Renal pelvis (tissue), 12 donors: ENCODE measurements at places on chromosomes 7 and 10.

- no peak for DNase-seq
Measured at GRCh38 chr7:142482891-142483658, 225.2 kb upstream of the PRSS58 start.

DNA sequence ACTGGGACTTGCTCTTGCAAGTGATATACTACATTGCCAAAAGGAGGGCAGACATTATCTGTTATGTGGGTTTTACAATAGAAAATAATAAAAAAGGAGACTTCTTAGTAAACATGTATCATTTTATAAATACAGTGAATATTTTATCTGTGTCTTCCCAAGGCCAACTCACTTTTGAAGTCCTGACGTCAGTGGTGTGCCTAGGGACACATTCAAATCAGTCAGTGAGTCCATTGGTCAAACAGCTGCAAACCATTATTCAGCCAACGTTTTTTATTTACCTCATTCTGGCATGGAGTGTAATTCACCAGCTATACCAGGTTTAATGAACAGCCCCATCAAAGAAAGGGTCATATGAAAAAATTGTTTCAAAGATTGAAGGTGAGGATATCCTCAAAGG lies 263.7 kb downstream of the IPMK start:
- no peak for DNase-seq

DNA sequence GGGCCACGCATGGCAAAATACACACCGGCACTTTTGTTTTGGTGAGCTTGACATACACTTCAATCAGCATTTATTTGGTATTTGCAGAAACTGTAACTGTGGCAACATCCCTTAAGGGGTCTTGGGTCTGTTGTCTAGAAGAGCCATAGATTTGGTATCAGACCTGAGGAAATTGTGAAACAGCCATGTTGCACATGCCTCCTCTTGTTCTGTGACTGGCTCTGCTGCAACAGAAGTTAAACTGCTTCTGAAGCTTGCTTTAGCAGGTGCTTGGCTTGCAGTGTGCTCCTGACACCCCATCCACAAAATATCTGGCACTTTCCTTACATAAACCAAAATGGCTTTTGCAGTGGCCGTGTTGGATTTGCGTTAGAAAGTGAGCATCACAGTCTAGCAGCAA lies 247.3 kb downstream of the GATA3 start:
- no peak for DNase-seq

DNA sequence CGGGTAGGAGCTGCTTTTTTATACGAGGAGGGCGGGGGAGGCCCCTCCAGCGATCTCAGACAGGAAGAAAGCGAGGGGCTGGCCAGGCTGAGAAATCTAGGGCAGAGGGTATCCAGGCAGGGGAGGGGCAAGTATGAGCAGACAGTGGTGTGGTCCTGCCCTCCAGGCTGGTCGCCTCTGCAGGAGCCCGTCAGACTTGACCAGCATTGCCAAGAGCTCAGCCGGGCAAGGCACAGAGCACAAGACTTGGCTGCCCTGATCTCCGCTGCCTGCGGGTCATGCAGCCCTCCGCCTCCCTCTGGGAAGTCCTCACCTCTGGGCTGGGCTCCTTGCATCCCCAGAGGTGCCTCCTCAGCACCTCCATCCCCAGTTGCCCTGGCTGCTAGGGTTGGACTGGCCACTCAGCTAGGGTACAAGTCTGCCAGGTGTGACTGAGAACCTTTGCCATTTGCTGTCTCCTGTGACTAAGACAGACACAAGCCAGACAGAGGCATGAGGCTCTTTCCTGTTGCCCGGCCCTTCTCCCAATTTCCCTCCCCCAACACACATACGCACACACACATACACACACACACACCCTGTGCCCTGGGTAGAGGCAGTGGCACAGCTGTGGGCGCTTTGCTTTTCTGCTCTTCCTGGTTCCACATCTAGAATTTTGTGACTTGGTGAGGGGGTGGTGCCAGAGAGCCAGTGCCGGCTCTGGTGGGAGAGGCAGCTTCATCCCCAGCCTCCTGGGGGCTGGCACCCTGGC lies 59.1 kb upstream of the PPIF start:
- DNase-seq = no peak

- DNase-seq = no peak
Measured at GRCh38 chr10:1882180-1882579, 144.9 kb upstream of the ADARB2 start.

DNA sequence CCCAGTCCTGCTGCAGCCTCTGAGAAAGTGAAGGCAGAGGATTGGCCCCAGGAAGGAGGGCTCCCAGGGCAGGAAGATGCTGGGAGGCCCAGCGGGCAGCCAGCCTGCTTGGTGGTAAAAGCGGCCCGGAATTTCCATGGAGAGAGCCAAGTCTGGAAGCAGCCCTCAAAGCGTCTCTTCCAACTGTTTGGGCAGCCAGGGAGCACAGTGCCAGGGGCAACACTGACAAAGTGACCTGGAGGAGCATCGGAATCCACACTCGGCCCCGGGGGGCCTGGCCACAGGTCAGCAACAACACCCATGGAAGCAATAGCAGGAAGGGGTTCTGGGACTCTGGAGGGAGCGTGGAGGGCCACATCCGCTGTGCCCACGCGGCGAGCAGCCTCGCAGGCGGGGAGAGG lies 63.2 kb upstream of the FGFR2 start:
- no peak for DNase-seq

- no peak for DNase-seq
Measured at GRCh38 chr10:16717622-16718395, 99.4 kb downstream of the RSU1 start.

GRCh38 chr7:12423355-12423996 lies 19.8 kb upstream of the VWDE start:
- no peak for DNase-seq

GRCh38 chr10:73909540-73910115 lies 1.3 kb upstream of the PLAU start:
- DNase-seq = no peak

GRCh38 chr7:19181634-19182033 lies 36.4 kb upstream of the FERD3L start:
- no peak for DNase-seq

GRCh38 chr7:145928937-145929336 lies 187.7 kb upstream of the CNTNAP2 start:
- no peak for DNase-seq

DNA sequence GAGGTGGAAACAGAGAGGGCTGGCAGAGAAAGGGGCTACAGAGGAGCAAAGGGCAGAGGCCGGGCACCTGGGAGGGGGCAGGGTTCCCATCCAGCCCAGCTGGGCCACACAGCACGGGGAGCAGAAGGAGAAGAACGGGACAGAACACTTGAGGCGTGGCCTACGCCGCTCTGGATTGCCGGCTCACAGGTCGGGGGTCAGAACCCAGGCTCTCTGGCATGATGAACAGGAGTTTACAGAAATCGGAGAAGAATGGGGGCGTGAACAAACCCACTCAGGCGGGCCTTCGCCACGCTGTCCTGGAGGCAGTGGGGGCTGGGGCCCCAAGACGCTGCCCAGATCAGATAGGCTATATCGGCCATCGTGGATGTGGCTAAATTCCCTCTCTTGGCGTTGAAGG lies 362.2 kb upstream of the SHH start:
- DNase-seq = no peak

DNA sequence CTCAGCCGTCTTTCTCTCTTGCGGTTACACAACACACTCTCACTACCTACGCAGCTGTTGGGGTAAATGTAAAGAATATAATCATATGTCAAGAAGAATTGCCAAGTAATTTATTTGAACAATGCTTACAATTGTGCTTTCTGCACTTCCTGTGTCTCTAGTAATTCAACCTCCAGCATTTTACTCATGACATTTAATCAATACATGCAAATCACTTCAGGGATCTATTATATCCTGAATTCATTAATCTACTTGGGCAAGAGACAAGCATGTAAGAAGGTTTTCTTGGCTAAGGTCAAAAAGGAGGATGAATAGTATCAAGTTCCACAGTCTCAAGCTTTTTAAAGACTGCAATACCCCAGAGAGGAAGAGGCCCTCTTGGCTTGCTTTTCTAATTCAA lies 562.9 kb upstream of the ADARB2 start:
- DNase-seq = no peak

GRCh38 chr7:11427686-11428273 lies 404.2 kb downstream of the THSD7A start:
- peak; percentile 58 for DNase-seq

GRCh38 chr7:6590645-6591110 lies 857 bp downstream of the INTS15 start:
- DNase-seq = no peak

GRCh38 chr7:28815928-28816373 lies 142.2 kb downstream of the TRIL start:
- DNase-seq = no peak

GRCh38 chr7:106812027-106812643 lies 52.9 kb upstream of the PIK3CG start:
- no peak for DNase-seq

DNA sequence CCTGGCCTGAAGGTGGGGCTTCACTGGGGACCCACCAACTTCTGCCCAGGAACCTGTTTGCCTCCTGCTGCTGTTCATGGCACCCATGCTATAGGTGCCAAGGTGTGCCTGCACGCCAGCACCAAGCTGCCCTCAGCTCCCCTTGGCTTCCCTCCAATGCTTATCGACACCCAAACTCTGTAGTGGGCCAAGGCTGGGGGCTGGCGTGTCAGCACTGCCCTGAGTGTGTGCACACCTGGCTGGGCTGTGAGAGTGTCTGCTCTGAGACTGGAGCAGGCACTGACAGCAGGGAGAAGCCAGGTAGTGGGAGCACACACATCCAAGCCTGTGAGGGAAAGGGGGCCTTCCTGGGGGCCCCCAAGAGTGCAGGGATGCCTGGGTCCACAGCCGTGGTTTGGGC lies 43.1 kb upstream of the TUBB8 start:
- no peak for DNase-seq

DNA sequence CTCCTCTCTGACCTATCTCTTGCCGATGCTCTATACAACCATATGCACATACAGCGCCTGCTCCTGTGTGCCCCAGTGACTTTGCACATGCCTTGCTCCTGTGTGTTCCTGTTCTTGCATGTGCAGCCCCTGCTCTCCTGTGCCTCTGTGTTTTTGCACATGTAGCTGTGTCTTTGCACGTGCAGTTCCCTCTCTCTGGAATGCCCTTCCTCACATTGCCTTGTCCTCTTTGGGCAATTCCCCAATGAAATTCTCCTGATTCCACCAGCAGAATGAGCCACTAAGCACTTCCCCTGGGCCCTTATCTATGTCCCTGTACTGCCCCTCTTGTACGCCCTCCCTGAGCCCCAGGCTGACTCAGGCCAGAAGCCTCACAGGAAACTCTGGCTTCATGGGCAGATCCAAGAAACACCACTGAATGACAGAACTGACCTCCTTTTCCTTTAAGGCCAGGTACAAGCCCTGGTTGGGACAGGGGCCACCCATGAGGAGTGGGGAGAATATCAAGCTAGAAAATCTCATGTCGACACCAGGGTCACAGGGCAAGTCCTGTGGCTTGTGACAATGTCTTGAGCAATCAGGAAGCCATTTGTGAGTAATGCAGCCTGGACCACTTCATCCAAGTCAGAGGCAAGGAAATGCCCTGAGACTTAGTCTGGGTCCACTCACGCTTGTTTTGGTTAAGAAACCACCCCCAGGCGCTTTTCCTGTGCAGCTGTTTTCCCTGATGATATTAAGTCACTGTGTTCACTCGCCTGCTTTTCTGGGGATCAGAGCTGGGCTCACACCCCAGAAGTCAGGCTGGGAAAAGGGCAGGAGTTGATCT lies 1.9 kb upstream of the ARHGAP22 start:
- DNase-seq = no peak

DNA sequence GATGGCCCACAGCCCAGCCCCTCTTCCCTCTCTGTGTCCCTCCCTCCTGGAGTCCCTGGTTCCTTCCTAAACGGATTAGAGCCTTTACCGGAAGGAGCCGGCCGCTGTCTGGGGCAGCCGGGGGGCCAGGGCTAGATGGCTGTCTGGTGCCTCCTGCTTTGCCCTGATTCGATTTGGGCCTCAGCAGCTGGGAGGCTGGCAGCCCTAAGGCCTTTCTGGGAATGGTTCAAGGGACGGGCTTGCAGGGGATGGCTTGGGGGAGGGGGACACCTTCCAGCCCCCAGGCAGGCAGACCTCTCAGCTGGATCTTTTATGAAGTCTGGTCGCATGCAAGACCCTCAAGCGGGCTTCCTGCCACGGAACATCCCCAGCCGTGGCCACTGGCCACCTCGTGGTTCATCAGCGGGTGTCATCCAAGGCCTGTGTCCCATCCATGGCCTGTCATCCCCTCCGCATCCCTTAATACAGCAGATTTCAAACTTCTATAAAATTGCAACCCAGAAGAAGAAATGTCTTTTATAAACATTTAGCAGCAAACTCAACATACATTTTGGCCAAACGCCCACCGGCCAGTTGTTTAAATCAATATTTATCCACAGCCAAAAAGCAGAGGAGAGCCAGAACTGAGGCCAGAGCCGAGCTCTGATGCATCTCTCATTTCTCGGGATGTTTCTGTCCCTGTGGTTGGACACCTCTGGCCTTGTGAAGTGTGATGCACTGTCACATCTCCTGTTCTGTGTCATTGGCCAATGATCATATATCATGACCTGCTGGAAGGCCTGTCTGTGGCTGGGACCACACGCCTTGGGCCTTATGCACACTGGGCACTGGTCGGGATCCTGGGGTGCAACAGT lies 52.0 kb downstream of the GTF2IRD1 start:
- DNase-seq = no peak

GRCh38 chr10:70538731-70539338 lies 60.3 kb downstream of the PALD1 start:
- no peak for DNase-seq

- peak; percentile 78 for DNase-seq
Measured at GRCh38 chr7:130397051-130397757, 16.9 kb downstream of the CPA1 start.

DNA sequence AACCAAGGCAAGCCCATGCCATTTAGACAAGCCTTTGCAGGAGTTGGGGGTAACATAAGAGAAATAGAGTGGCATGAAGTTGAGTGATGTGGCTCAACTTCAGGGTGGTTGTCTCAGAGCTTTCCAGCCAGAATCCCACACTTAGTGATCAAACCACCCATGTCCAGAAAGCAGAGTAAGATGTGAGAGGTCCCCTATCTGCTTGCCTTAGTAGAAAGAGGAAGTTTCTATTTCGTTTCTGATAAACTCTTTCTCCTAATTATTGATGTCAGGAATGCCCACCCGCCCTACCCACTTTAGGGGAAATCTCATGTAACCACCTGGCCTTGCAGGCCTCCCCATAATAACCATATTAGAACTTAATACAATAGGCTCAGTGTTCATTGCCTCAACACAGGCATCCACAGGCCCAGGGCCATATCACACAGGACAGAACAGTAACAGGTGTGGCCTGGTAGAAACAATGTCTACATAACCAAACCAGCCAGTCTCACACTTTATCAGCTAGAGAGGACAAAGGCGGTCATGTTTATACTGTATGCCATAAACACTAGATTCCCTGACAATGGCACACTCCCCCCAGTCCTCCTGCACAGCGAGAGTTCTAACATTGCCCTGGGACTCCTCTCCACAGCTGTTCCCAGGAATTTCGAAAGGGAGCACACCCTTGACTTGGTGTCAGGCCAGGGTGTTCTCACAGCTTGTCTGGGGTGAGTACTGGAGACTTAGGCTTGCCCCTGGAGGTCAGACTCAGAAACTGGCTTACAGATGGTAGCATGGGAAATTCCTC lies 364.4 kb downstream of the CXCL12 start:
- DNase-seq = no peak
